Islet precursor cell (in vitro differentiated cells): ENCODE measurements at places on chromosomes 6 and 20.

DNA sequence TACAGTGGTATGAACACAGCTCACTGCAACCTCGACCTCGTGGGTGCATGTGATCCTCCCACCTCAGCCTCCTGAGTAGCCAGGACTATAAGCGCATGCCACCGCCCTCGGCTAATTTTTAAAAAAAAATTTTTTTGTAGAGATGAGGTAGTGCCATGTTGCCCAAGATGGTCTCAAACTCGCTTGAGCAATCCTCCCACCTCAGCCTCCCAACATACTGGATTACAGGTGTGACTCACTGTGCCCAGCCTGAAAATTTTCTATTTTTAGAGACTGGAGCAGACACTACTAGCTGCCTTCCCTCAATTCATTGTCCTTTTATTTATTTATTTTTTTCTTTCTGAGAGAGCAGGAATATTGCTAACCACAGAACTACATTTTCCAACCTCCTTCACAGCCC lies 20.3 kb upstream of the GTF3C6 start:
- no peak for DNase-seq

DNA sequence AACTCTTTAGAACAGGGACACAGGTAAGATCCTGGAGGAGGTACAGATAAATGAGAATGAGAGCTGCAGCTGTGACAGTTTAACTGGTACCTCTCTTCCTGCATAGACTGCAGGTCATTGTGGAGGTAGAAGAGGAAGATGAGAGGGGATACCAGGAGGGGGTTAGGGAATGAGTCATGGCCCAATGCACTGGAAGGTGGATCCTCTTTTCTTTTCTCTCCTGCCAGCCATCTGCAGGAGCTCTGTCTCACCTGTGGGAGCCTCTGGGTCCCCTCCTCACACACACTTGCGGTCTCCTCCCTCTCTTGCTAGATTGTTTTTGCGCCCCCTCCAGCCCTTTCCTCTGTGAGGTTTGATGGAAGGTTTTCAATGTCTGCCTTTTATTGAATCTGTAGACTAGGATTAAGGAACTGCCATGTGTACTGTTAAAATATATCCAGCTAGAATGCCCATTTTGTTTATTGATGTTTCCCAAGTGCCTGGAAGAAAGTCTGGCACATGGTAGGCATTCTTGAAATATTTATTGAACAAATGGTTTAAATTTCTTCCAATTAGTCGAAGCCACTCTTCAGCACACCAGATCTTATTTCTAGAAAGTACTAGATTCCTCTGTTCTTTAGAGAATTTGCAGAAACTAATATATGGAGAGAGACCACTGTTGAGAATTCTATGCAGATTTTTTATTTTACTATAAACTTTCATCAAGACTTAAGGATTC lies 13.0 kb downstream of the C6orf163 start:
- no peak for DNase-seq

DNA sequence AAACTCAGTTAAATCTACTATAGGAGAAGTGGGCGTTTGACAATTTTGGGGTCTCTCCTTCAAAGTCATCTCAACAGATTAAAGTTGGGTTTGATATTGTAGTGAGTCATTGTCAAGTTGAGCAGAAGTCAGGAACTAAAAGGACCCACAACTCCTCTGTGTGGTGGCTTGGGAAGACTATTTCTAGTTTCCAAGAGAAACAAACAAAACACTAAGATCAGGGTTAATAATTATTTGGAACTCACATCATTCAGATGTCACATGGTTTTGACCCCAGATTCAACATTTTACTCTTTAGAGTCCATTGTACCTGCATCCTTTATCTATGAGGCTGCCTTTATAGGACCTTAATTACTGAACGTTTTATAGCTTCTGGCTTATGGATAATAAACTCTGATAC lies 45.3 kb upstream of the TINAG start:
- no peak for DNase-seq

DNA sequence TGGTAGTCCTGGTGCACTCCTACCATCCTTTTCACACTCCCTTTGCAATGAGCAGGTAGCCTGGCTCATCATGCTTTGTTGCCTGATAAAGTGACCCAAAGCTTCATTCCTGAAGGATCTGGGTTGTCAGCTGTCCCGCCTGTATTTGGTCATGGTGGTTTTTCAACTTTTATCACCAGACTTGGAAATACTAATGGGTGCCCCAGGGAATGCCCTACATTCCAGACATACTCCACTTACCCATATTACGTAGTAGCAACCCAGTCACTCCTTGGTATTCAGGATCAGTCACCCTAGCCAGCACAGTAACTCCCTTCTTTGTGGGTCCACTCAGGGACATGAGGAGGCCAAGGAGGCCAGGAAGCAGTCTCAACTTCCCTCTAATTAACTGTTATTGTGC lies 199.2 kb downstream of the MAFB start:
- DNase-seq: peak; percentile 85
